Right lobe of liver (tissue), 6 donors: ENCODE measurements at places on chromosomes 16 and 17.

- DNase-seq: no peak
Observed at GRCh38 chr17:59838052-59838916, 54.5 kb downstream of the TUBD1 start.

- DNase-seq: no peak
Observed at GRCh38 chr17:20153231-20153630, 144.1 kb downstream of the SPECC1 start.

GRCh38 chr17:65920996-65921395 lies 270.9 kb downstream of the CEP112 start:
- no peak for DNase-seq

GRCh38 chr16:30750876-30751465 lies 2.7 kb downstream of the PHKG2 start:
- no peak for DNase-seq

- DNase-seq: no peak
Observed at GRCh38 chr16:77246150-77246549, 46.9 kb downstream of the SYCE1L start.

DNA sequence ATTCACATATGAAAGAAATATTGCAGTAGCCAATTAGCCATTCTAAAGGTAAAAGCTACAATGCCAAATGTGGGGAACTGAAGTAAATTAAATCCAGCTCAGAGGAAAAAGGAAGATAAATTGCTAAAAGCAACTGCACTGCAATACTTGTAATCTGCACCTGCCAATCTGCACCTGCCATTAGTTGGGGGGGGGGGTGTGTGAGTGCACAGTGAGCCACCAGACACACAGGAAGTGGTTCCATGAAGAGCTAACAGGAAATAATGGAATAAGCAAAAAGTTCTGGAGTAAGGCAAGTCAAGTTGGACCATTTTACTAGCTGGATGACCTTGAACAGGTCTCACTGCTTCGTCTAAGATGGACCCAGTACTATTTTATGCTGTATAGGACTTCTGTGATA lies 191.8 kb downstream of the PARN start:
- DNase-seq: no peak

- DNase-seq: no peak
Observed at GRCh38 chr17:1661045-1661444, 11.4 kb upstream of the RILP start.

GRCh38 chr17:60352071-60352470 lies 39.9 kb downstream of the USP32 start:
- no peak for DNase-seq

GRCh38 chr17:27980043-27980442 lies 62.4 kb upstream of the NLK start:
- DNase-seq: no peak

DNA sequence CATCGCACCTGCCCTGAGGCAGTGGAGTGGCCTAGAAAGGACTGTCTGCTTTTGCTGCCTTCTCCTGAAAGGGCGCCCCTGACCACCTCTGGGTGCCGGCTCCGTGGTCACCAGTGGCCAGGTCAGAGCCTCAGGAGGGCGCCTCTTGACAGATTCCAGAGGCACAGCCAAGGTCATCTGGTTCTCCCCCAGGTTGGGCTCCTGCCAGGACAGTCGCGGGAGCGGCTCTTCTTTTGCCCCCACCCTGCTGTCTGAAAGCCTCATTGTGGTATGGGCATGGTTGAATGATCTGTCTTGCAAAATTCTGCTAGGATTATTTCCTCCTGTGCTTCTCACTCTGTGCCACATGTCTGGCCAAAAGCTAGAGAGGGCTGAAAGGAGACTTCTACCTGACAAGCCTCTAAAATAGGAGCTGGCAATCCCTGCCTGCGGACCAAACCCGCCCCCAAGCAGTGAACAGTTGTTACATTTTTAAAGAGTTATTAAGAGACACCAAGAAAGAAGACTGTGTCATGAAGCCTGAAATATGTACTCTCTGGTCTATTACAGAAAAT lies 82.8 kb downstream of the SNX29 start:
- no peak for DNase-seq

DNA sequence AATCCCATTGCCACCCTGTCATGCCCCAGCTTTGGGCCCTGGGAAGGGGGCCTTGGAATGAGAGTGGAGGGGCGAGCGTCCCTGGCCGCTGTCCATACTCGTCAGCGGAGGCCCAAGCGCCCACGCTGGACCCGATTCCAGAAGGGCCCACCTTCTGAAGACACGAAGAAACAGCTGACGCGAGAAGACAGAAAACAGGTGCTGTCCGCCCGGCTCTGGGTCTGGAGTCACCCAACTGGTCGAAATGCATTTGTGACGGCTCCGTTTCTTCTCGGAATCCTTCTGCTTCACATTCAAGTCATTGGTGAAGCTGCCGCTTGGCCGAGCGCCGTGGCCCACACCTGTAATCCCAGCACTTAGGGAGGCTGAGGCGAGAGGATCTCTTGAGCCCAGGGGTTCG lies 52.9 kb upstream of the PVALEF start:
- no peak for DNase-seq
